ENCODE measurements at places on chromosomes 13 and 19. TPM values are rescaled to one million over a fixed set of nuclear protein-coding genes. Genes with fewer than 3 reads are reported as not detected.

Gene TUBA3C
- not detected for total RNA-seq

Gene FFAR2
- total RNA-seq, result not detected

Gene PRTN3
- not detected for total RNA-seq

Gene HSD17B14
- 6.8 TPM for total RNA-seq

Gene NLRP9
- not detected for total RNA-seq

Gene CFAP97D2
- total RNA-seq, result not detected

Gene TMEM255B
- 1.4 TPM for total RNA-seq

Gene TSHZ3
- total RNA-seq, result 11.7 TPM

Gene ZIC2
- not detected for total RNA-seq

Gene PDX1
- total RNA-seq, result not detected

Gene WDR83
- total RNA-seq, result 11.3 TPM

Gene CCDC8
- total RNA-seq, result 34.7 TPM

Gene ZNF578
- total RNA-seq, result 3.1 TPM

Gene PTPRH
- total RNA-seq, result 5.5 TPM

Gene LRG1
- total RNA-seq, result not detected

Gene HIPK4
- total RNA-seq, result 0.18 TPM

Gene MEIS3
- total RNA-seq, result 86.7 TPM

Gene PODNL1
- total RNA-seq, result 2.1 TPM

Gene SHISA7
- total RNA-seq, result not detected

Gene PROZ
- not detected for total RNA-seq

Gene ADM5
- 0.28 TPM for total RNA-seq

Gene CYP4F8
- total RNA-seq, result 0.14 TPM

Gene TMEM145
- total RNA-seq, result not detected

Gene APC2
- total RNA-seq, result 0.28 TPM

Gene ATXN8OS
- not detected for total RNA-seq

Gene CLDND2
- 0.18 TPM for total RNA-seq

Gene YJEFN3
- total RNA-seq, result 0.57 TPM

Gene ZNF541
- 0.28 TPM for total RNA-seq

Gene ZNF729
- not detected for total RNA-seq

Gene KLF5
- total RNA-seq, result 0.37 TPM

Gene SELENOV
- not detected for total RNA-seq

Gene FAM216B
- total RNA-seq, result 0.09 TPM

Gene CCL25
- total RNA-seq, result not detected

Gene USHBP1
- total RNA-seq, result not detected

Gene LEUTX
- total RNA-seq, result not detected

Gene CHST8
- not detected for total RNA-seq

Gene AKT1S1
- total RNA-seq, result 12.1 TPM

Gene SIX5
- total RNA-seq, result 8.0 TPM

Gene WASF3
- 11.0 TPM for total RNA-seq

Gene COX6B2
- under 0.01 TPM for total RNA-seq

Gene OR7D4
- total RNA-seq, result not detected

Gene RGCC
- total RNA-seq, result 3.1 TPM

Gene PRMT1
- 373 TPM for total RNA-seq

Gene CGB1
- not detected for total RNA-seq

Gene KLK12
- total RNA-seq, result not detected

Gene BST2
- total RNA-seq, result 5.4 TPM

Gene DCLK1
- 1.8 TPM for total RNA-seq

Gene PLPPR3
- 1.1 TPM for total RNA-seq

Gene PRKCG
- total RNA-seq, result not detected

Gene IFNL3
- total RNA-seq, result not detected

Gene IZUMO1
- not detected for total RNA-seq

Gene APOC4
- not detected for total RNA-seq

Gene OBI1
- 9.8 TPM for total RNA-seq

Gene ATP4B
- total RNA-seq, result not detected

Gene ZNF540
- total RNA-seq, result 1.2 TPM

Gene ODAD3
- 0.28 TPM for total RNA-seq
